ENCODE measurements at places on chromosomes 1 and 21.

DNA sequence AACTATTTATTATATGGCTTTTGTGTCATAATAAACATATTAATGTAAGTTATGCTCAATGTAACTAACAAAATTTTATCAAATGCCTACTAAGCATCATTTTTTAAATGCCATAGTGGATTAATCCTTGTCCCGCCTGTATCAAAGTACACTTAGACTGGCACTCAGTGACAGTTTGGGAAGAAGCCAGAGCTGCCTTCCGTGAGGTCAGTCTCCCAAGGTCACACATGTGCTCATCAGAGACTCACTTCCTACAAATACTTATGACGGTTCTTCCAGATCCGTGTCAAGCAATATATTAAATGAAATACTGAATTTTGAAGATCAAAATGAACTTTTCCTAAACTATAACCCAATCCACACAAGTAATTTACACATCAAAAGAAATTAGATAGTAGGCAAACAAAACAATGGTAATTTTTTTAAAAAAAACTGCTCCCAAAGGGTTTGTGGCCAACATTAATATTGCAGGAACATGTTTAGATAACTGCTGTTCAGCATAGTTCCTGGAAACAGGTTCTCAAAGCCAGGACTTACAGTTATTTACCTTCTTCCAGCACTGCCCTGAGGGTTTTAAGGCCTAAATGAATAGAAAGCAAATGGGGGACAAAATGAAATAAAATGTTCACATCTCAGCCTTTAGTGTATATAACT lies 27.2 kb downstream of the WLS start:
- no peak for DNase-seq

DNA sequence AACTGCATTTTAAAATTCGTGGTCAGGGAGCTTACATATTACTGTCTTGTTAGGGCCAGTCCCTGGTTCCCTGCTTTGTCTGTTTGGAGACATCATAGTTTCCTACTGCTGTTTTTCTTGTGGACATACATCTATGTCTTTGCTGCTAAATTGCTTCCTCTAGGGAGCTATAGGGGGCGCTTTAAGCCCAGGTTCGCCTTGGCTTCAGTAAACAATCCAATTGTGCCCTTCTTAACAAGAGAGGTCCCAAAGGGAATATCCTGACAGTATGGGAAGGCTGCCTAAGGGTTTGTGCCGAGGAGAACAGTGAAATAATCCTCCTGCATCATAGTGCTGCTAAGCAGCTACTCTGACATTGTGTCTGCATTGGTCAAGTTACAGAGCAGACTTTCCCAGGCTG lies 112.5 kb downstream of the USH2A start:
- no peak for DNase-seq

DNA sequence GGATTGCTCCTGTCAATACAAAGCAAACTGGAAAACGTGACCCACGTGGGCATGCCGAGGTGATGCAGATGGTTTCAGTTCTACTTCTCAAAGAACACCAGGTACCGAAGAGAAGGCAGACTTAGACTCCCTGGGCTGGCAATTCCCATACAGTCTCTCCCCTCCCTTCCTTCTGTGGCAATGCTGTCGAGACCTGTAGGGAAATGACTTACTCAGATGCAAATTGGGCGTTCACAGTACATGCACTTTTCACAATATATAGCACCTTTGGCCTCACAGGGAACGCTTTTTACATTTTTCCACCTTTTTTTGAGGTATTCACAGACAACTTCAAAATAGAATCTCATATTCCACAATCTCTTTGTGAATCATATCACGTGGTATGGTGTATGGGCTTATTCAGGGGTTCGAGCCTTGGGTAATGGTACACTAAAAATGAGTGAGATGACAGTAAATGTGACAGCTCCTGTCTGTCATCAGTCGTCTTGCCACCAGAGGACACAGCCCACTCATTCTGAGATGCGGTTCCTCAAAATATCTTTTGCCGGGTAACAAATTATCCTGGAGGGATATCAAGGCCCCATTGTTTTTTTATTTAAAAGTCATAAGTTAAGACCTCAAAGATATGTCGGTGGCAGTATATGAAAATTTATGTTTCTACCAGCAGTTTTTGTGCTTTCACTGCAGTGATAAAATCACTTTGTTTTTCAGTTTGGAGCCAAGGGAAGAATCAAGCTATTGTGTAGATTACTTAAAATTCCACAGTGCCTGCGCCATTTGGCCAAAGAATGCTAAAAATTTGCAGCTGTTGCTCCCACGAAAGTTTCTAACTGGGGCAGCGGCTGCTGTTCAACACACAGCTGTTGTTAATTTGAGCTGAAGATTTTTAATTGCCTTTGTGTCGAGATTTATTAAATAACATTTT lies 168.4 kb downstream of the ZZZ3 start:
- peak; percentile 12 for DNase-seq

GRCh38 chr1:180976732-180977357 lies 45.8 kb downstream of the STX6 start:
- no peak for DNase-seq

DNA sequence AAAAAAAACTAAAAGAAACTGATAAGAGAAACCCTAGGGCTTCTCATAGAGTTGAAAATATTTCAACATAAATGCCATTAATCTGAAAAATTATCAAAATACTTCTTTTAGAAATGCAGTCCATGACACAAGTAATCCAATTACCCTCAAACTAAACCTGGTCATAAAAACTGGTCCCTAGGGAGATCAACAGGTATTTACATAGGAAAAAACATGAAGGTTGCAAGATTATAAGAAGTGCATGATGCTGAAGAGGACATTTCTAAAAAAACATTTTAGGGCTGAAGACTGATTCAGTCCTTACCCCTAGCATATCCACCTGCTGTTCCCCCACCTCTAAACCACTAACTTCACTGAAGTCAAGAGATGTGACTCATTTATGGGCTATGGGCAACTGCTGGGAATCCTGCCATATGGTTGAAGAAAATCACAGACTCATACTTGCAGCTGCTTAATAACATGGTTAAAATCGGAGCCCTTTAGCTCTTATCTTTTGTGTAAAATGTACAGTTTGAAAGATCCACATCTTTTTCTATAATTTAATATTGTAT lies 131.0 kb upstream of the RUNX1 start:
- DNase-seq: no peak

GRCh38 chr1:157771661-157772425 lies 5.1 kb downstream of the FCRL2 start:
- DNase-seq: peak; percentile 27

DNA sequence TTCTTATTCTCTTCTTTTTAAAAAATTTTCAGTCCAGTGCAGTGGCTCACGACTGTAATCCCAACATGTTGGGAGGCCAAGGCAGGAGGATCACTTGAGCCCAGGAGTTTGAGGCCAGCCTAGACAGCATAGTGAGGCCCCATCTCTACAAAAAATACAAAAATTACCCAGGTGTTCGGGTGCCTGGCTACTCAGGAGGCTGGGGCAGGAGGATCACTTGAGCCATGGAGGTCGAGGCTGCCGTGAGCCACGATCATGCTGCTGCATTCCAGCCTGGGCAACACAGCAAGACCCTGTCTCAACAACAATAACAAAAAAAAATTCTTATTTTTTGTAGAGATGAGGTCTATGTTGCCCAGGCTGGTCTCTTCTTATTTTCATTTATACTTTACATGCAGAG lies 7.9 kb downstream of the PLA2G2D start:
- no peak for DNase-seq

DNA sequence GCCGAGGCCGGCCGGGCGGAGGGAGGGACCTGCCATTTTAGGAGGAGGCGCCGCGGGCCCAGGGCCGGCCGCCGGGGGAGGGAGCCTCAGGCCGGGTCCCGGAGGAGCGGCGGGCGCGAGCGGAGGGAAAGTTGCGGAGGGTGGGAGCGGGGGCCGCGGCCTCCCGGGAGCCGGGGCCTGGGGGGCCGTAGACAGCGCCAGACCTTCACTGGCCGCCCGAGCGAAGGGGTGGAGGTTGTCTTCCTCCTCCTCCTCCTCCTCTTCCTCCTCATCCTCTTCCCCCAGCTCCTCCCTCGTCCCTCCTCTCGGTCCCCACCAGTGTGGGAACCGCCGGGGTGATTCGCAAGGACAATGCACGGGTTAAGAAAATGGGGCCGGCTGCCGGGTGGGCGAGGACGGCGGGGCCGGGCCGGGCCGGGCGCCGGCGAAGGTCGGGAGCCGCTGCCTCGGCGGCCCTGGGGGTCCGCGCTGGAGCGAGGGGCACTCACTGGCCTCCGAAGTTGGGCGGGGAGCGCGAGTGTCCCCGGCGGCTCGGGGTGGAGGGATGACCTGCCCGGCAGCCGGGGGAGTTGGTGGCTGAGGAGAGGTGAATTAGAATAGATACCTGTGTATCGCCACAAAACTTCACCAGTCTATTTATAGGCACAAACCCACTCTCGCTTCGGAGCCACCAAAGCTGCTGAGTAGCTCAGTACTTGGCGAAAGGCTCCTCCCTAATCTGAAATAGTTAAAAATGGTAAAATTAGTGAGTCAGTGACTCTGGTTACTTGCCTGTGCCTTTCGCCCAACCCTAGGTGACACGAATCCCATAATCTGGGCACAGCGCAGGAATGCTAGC lies 1.3 kb downstream of the DYRK1A start:
- peak; percentile 48 for DNase-seq

DNA sequence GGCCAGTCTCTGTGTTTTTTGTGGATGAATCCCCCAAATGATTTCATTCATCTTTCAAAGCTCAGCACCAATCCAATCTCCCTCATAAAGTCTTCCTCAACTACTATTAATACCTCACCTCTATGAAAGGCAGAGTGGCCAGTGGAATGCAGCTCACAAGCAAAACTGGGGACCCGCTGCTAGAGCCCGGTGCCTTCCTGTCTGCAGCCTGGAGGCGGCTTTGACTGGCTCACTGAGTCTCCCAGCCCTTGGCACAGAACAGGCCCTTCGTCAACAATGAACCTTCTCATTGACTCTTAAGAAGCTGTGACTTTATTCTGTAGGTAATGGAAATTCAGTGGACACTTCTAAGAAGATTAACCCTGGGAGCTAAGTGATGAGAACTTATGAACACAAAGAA lies 86.8 kb upstream of the RAB4A start:
- no peak for DNase-seq

GRCh38 chr1:204872262-204872881 lies 1.7 kb downstream of the NFASC start:
- DNase-seq: no peak

GRCh38 chr1:119275145-119276134 lies 93.1 kb upstream of the HAO2 start:
- DNase-seq: peak; percentile 47

GRCh38 chr1:246567646-246568235 lies 1.5 kb downstream of the CNST start:
- no peak for DNase-seq

- no peak for DNase-seq
Observed at GRCh38 chr1:4021136-4021973, 121.3 kb upstream of the C1orf174 start.

- no peak for DNase-seq
Observed at GRCh38 chr1:187300081-187300480, 471.3 kb downstream of the PLA2G4A start.

DNA sequence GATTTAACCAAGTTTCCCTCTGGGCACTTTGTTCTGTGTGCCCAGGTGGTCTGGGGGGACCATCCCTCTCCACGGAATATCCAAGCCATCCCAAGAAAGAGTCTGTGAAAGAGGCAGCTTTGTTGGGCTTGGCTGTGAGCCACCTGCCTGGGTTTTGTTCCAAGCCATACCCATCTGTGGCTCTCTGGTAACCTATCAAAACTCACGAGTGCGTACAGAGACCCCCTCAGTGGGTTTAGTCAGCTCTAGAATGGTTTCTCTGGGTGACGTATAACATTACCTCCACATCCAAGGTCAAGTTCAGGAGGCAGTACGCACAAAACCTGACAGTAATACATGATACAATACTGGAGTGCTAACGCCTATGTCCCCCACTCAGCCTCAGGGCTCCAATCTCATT lies 54.2 kb downstream of the DNTTIP2 start:
- DNase-seq: no peak

DNA sequence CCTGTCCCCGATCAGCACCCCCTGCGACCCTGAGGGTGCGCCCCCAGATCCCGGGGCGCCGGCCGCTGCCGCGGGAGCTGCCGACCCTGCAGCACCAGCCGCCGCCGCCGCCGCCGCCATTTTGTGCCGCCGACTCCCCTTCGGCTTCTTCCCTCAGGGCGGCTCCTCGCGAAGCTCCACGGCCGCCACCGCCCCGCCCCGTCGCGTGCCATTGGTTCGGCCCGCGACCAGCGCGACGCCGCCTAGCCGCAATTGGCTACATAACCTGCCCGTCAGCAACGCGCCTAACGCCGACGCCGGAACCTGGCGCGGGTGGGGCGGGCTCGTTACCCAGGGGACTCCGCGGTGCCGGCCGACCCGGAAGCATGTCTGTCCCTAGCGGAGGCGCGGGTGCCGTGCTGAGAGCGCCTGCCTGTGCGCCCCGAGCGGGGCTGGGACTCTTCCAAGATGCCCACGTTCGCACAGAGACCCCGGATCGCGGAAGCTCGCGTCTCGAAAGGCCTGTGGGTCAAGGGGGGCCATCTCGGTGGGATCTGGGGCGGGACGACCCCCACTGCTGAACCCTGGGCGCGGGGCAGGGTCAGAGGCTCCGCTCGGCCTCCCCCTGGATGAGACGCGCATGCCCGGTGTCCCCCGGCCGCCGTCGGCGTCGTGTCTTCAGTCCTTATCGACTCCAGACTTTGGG lies at the start of gene CCNL2:
TSS of gene CCNL2 (minus strand) at position 149 of the 685 bp plus-strand sequence. CDS start at position 120, 29 bp downstream.
- peak; percentile 99 for DNase-seq

- DNase-seq: no peak
Observed at GRCh38 chr1:235416662-235417049, 49.4 kb downstream of the TBCE start.

DNA sequence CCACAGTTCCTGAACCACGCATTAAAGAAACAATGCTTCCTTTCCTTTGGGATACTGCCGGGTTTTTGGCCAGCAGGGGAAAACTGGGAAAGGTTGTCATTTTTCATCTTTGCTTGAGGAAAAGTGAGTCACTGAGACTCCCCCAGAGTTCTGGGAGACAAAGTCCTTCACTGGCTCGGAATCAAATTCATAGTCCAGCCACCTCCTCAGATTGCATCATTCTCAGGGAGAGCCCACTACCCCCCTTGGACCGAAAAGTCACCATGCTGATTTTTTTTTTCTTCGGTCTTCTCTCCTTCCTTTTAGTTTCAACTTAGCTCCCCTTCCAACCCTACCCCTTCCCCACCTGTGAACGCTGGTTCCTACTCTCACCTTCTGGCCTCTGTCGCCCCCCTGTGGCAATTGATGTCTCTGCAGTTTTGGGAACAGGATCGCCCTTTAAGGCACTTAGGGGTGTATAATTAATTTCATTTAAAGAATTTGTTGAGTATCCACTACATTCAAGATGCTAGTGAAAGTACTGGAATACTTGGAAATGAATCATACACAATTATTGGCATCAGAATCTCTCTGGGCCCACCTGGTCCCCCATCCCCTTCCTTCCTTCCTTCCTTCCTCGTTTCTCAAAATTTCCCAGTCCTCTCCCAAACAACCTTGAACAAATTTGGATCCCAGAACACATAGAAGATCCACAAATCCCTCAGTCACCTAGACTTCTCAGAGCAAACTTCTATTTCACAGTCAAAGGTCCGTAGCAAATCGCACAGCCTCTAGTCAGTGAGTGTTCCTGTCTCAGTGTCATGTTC lies 6.9 kb downstream of the ACKR1 start:
- DNase-seq: peak; percentile 25

DNA sequence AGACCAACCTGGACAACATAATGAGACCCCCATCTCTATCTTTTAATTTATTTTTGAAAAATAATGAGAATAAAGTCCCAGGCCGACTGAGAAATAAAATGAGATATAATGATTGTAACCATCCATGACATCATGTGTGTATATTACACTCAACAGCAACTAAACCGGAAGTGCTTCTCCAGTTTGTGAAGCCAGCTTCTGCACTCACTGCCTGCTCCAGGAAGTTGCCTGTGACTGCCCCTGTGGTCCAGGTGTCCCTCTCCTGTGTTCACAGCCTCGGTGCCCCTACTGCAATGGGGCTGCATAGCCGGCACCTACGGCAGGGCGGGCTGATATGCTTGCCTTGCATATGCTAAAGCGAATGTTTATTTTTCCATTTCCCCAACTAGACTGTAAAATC lies 68.3 kb downstream of the SSBP3 start:
- no peak for DNase-seq

Data from inflammatory macrophage treated with lipopolysaccharide for 4 hours (primary cell).